ENCODE measurements at places on chromosomes 1 and 21.

DNA sequence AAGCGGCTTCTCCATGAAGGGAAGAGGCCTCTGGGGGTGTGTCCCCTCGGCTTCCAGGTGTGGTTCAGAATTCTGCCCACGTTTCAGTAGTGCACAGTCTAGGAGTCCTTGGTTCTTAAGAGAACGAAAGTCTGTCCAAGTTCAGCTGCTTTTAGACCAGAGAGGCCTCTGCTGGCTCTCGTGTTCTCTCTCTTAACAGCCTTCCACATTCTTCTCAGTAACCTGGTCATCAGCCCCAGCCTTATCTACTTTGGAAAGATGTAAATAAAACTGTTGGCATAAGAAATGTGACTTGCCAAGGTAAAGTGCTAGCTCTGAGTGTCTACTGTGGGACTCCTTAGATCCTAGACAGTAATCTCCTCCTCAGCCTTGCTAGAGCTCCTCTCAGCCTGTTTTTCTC is 15.3 kb upstream of the STUM start:
- DNase-seq: no peak

DNA sequence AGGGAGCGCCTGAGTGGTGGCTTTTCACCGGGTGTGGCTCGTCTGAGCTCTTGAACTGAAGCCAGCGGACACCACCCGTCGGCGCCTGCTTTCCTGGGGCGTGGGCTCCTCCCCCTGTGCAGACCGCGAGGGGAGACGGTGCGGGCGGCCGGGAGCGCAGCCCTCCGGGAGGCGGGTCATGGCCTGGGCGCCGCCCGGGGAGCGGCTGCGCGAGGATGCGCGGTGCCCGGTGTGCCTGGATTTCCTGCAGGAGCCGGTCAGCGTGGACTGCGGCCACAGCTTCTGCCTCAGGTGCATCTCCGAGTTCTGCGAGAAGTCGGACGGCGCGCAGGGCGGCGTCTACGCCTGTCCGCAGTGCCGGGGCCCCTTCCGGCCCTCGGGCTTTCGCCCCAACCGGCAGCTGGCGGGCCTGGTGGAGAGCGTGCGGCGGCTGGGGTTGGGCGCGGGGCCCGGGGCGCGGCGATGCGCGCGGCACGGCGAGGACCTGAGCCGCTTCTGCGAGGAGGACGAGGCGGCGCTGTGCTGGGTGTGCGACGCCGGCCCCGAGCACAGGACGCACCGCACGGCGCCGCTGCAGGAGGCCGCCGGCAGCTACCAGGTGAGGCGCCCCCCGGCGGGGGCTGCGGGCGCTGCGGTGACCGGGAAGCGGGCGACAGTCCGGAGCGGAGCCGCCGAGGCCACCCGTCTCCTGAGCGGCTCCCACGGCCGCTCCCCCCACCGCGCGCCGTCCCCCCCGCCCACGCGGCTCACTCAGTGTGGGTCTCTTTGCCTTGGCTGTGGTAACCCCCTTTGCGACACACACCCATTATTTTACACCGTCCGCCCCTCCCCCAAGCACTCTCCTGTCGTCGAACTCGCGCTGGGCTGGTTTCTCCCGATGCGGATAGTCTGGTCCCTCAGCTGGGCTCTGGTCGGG is at the start of gene TRIM58:
TSS of gene TRIM58 (plus strand) at position 119 of the 916 bp plus-strand sequence. CDS start at position 179, 60 bp downstream.
- DNase-seq: no peak

GRCh38 chr1:107739651-107740050 is 225.3 kb downstream of the VAV3 start:
- no peak for DNase-seq

DNA sequence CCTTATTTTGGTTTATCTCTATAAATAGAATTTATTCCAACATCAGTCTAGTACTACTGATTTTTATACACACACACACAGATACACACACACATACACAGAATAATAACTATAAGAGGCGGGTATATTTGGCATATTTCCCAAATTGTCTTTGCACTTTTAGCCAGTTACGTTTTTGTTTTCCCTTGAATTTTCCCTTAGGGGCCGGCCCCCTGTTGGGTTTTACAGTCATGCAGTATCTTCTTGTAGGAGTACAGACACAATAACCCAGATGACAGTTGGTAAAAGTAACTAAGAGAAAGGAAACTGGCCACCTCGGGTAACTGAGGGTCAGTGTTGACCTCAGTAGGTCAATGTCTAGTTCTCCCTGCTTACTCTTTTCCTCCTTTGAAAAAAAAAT is 50.9 kb downstream of the DISP1 start:
- no peak for DNase-seq

DNA sequence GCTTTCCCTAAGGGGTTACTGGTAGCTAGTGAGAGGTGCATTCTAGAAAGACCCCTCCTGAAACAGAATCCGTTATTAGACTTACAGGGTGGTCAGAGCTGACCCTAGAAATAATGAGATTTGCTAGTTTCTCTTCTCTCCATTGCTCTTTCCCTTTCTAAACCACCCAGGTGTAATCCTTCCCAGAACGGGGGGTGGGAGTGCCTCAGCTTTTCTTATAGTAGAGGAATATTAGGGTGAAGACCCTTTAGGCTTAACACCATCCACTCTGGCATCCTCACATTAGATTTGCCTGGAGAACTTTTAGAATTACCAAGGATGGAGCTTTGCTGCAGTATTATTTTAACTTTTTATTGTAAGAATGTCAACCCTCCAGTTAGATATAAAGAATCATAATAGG is 49.4 kb downstream of the CAPN9 start:
- DNase-seq: no peak

DNA sequence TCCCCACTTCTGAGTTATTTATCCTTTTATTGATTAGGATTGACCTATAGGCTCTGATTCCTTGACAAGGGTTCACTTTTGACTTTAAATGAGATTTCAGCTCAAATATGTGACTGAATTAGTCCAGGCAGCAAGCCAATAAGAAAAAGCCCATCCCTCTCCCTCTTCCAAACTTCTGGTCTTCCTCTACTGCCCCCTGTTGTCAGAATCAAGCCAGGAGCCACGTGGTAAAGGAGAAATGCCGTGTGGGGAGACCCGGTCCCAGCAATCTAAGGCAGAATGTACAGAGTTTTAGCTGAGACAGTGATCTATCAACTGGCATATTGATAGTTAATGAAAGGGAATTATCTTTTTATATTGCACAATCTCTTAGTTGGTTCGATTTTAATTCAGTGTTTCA is 5.2 kb downstream of the ADAMTS5 start:
- no peak for DNase-seq

DNA sequence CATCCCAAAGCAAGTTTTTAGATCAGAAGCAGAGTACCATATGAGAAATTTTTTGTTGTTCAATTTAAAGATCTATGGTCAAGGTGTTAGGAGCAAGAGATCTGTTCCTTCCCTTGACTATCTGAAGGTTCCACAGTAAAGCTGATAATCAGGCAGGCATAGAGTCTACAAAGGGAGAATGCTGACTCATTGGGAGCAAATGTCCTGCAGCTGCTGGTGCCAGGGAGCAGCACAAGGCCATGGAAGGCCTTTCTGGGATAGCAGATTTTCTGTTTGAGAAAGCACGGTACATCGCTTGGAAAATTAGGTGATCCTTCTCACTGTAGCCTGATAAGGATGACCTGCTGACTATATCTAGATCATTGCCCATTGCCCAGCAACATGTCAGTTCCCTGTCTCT is 210.1 kb upstream of the C1orf87 start:
- no peak for DNase-seq

- no peak for DNase-seq
Measured at GRCh38 chr1:60345621-60346020, 272.1 kb upstream of the C1orf87 start.

DNA sequence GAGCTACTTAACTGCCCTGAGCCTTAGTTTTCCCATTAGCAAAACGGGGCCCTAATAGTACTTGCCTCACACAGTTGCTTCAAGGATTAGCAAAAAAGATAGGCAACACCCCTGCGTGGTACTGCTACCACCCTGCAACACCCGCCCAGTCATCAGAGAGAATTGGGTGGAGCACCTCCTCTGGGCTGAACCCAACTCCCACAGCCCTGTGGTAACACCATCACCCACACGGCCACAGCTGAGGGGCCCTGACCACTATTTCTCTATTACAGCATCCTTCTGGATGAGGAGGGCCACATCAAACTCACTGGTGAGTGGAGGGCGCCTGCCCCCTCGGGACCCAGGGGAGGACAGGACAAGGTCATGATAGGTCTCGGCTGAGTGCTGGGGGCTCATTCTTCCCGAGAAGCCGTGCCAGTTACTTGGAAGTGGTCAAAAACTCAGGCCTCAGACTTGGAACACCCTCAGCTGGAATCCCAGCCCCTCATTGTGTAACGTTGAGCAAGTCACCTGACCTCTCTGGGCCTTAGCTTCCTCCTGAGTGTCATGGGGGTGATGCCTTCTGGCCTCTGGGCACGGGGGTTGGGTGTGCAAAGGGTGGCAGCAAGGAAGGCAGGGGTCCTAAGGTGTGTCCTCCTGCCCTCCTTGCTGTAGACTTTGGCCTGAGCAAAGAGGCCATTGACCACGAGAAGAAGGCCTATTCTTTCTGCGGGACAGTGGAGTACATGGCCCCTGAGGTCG is 24.6 kb downstream of the RPS6KA1 start:
- peak; percentile 37 for DNase-seq

- no peak for DNase-seq
Measured at GRCh38 chr1:58786927-58787245, 3.0 kb upstream of the JUN start.

GRCh38 chr21:38468989-38469388 is 29.3 kb downstream of the ERG start:
- DNase-seq: no peak

DNA sequence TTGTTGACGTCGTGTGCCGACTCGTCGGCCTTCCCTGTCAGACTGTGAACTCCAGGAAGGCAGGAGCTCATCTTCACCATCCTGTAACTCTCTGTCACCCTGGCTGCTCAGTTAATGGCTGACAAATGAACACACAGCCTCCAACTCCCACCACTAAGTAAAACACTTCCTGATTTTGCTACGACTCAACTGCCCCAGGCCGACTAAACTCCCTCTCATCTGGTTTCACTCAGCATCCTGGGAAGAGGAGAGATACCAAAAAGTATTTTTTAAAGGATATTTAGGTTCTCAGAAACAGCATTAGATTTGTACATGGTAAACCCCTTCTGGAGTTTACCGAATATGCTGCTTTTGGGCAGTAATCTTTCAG is 18.2 kb upstream of the LHX4 start:
- DNase-seq: no peak

- no peak for DNase-seq
Measured at GRCh38 chr1:11107599-11107998, 7.9 kb upstream of the EXOSC10 start.

GRCh38 chr21:31974454-31974985 is 101.7 kb downstream of the HUNK start:
- DNase-seq: no peak

- no peak for DNase-seq
Measured at GRCh38 chr1:245614476-245614875, 459.7 kb downstream of the KIF26B start.

DNA sequence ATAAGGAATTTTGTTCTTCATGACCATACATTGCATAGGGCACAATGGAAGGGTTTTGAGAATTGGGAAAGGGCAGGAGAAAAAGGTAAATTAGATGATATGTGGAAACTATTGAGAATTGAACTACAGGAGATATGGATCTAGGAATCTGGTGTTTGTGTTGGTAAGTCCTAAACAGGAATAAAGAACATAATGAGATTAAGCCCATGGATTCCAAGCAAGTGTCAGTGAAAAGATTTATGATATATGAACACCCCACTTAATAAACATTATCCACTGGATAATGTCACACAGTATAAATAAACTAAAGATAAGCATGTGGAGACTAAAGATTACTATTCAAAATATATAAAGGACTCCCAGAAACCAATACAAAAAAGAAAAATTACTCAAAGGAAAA is 98.2 kb downstream of the TNFSF18 start:
- DNase-seq: no peak

All from AML-193 (cell line).